Upper lobe of left lung (tissue), 6 donors: ENCODE measurements at places on chromosomes 5 and 9.

DNA sequence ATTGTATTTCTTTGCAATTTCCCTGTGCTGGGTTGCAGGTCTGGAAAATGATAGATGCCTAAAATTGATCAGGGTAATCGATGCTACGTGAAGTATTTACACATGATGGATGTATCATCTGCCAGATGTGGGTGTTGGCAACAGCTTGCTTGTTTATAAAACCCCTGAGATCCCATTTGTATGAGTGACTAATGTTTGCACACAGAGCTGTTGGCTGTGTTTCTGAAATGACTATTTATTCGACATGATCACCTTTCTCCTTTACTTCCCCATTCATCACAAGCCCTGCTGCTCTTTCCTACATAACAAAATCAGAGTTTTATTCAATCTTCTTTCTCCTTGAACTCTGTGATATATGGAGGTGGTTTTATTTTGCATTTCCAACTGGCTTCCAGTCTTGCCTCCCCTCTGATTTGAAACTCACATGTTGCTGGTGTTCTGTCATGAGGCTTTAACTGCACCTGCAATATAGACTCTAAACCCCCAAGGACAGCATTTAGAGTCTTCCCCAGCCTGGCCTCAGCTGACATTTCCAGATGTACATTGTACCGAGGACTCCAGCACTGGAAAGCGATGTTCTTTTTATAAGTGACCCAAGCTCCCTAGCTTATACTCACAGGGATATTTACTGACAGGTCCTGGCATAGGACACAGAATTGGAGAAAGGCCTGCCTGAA lies 50.7 kb upstream of the SHB start:
- DNase-seq: no peak

DNA sequence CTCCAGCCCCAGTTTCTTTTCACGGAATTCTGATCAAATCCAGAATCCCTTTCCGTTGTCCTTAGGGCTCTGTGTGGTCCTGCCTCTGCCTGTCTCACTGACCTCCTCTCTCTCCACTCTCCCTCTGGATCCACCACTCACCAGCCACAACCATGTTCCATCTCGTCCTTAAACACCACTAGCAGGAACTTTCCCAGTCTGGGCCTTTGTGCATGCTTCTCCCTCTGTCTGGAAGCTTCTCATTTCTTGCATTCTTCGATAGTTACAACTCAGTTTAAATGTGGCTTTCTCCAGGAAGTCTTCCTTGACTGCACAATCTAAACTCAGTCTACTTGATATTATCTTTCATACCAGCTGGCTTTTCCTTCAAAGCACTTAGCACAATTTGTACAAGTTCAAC lies 117.7 kb upstream of the MSX2 start:
- no peak for DNase-seq

DNA sequence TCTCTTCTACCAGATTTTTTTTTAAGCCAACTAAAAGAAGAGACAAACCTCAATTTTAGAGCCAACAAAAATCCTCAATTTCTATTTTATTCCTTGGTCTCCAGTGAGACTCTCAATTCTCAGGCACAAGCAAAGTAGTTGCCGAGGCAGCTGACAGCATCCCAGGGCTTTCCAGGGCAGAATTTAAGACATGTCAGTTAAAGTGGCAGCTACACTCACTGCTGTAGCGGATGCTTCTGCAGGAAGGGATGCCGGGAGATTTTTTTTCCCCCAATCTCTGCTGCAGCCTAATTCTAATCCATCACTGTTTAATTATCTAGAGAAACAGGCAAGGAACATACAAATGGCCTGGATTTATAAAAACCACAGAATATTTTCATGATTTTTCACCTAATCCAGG lies 57.0 kb downstream of the TTC39B start:
- DNase-seq: no peak

DNA sequence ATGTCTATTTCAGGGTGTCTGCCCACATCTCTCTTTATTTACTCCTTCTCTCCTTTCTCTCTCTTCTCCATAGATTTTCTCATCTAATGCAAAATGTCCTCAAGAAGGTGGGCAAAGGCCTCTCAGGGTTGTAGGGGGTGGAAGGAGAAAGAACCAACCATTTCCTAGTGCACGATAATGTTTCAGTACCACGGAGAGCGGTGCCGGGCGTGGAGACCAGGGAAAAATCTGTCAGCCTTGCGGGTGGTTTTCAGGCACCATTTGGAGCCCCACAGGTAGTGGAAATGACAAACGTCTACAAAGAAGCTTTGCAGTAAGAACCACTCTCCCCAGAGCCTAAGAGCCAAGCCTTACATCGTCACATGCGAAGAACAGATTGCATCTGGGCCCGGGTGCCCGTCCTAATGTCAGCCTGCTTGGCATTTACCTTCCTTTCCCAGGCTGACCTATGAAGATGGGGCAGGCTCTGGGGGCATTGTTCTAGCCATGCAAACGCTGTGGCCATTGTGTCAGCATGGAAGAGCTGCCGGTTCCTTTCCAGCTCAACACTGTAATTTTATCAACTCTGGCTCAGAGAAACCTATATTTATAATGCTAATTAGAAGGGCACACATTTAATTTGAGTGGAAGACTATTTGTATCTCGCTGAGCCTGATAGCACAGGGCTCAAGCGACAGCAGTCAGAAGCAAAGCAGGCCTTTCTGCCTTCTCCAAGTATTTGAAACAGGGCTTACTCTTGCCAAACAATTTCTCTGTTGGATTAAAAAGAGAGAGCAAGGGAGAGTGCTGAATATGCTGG lies 430.1 kb upstream of the WWC1 start:
- no peak for DNase-seq

- no peak for DNase-seq
Measured at GRCh38 chr9:26723486-26723885, 169.1 kb downstream of the CAAP1 start.
